ENCODE measurements at places on chromosomes 3 and 15. TPM values are rescaled to one million over a fixed set of nuclear protein-coding genes. Genes with fewer than 3 reads are reported as not detected.
A peak's percentile ranks its signal among the peaks of the same experiment; 100 is the strongest.

The IL20RB gene
- 1.9 TPM for total RNA-seq

The AMOTL2 gene
- total RNA-seq = not detected

- H3K27ac ChIP-seq = no peak overlapping the region
- H3K4me3 ChIP-seq = no peak overlapping the region
- H3K27me3 ChIP-seq = no peaks in the 10 kb centered on the region
- H3K36me3 ChIP-seq = peaks cover 10% of the 10 kb centered on the region
- DNase-seq = no peak
- H3K4me1 ChIP-seq = no peaks in the 10 kb centered on the region
Observed at GRCh38 chr3:171212648-171213047, 186.1 kb upstream of the SLC2A2 start.

DNA sequence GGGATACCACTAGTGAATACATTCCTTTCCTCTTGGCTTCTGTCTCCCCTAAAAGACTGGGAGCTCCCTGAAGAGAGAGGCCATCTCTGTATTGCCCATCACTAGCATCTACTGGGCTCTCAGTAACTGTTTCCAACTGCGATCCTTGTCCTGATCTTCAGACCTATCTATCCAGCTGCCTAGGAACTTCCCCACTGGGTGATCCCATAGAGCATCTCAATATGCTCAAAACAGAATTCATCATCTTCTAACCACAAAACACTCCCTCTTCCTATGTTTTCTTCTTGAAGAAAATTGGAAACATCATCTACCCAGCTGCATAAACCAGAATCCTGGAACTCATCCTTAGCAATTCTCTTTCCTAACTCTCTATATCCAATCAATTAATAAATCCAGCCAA lies 54.6 kb downstream of the PLD1 start:
- H3K27ac ChIP-seq = no peak overlapping the region
- no peak for DNase-seq
- no peaks in the 10 kb centered on the region for H3K4me1 ChIP-seq
- no peak overlapping the region for H3K4me3 ChIP-seq
- peaks cover 4% of the 10 kb centered on the region for H3K27me3 ChIP-seq

DNA sequence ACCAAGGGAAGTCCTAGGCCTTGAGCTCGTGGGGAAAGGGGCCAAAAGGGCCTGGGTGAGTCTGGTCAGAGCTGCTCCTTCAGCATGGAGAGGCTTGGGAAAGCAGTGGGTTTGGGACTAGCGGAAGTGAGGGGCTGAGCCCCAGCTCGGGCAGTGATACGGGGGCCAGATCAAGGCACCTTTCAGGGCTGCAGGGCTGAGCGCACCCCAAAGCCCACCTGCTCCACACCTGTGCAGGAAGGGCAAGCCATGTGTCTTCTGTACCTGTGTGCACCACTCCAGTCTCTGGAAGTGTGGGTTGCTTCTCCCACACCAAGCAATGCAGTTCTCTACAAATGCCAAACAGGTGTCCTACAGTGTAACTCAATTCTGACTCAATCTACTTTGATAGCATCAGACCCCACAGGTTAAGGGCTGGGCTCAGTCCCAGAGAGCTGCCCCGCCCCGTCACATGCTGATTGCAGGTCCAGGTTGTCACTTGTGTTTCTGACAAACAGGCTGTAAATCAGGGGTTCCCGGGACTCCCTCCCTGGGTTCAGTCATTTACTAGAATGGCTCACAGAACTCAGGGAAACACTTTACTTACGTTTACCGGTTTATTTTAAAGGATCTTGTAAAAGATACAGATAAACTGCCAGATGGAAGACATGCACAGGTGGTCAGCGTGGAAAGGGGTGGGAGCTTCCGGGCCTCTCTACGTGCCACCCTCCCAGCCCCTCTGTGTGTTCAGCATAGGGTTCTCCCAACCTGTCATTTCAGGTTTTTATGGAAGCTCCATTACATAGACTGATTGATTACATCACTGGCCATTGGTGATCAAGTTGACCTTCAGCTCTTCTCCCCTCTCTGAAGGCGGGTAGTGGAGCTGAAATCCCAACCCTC lies 28.8 kb upstream of the KLF13 start:
- no peak overlapping the region for H3K27ac ChIP-seq
- peaks cover under 1% of the 10 kb centered on the region for H3K4me1 ChIP-seq
- no peaks in the 10 kb centered on the region for H3K36me3 ChIP-seq
- H3K4me3 ChIP-seq = no peak overlapping the region
- H3K27me3 ChIP-seq = no peaks in the 10 kb centered on the region
- DNase-seq = no peak

GRCh38 chr15:33675246-33675645 lies 293.1 kb upstream of the CHRM5 start:
- no peak overlapping the region for H3K27ac ChIP-seq
- H3K36me3 ChIP-seq = no peaks in the 10 kb centered on the region
- no peaks in the 10 kb centered on the region for H3K4me1 ChIP-seq
- no peak overlapping the region for H3K4me3 ChIP-seq

GRCh38 chr15:40409366-40409765 lies 3.8 kb downstream of the IVD start:
- H3K27ac ChIP-seq = no peak overlapping the region
- no peaks in the 10 kb centered on the region for H3K27me3 ChIP-seq
- H3K4me1 ChIP-seq = peaks cover 20% of the 10 kb centered on the region
- no peak overlapping the region for H3K4me3 ChIP-seq

GRCh38 chr15:71085809-71086208 lies 29.5 kb upstream of the THSD4 start:
- no peak overlapping the region for H3K4me3 ChIP-seq
- H3K27ac ChIP-seq = no peak overlapping the region
- no peak for DNase-seq
- H3K27me3 ChIP-seq = no peaks in the 10 kb centered on the region
- H3K36me3 ChIP-seq = no peaks in the 10 kb centered on the region

GRCh38 chr15:88897456-88898194 lies 2.3 kb upstream of the HAPLN3 start:
- H3K4me1 ChIP-seq = peaks cover 29% of the 10 kb centered on the region
- DNase-seq = peak; percentile 85
- H3K27ac ChIP-seq = no peak overlapping the region
- H3K4me3 ChIP-seq = no peak overlapping the region
- no peaks in the 10 kb centered on the region for H3K36me3 ChIP-seq
- H3K27me3 ChIP-seq = peaks cover 7% of the 10 kb centered on the region

DNA sequence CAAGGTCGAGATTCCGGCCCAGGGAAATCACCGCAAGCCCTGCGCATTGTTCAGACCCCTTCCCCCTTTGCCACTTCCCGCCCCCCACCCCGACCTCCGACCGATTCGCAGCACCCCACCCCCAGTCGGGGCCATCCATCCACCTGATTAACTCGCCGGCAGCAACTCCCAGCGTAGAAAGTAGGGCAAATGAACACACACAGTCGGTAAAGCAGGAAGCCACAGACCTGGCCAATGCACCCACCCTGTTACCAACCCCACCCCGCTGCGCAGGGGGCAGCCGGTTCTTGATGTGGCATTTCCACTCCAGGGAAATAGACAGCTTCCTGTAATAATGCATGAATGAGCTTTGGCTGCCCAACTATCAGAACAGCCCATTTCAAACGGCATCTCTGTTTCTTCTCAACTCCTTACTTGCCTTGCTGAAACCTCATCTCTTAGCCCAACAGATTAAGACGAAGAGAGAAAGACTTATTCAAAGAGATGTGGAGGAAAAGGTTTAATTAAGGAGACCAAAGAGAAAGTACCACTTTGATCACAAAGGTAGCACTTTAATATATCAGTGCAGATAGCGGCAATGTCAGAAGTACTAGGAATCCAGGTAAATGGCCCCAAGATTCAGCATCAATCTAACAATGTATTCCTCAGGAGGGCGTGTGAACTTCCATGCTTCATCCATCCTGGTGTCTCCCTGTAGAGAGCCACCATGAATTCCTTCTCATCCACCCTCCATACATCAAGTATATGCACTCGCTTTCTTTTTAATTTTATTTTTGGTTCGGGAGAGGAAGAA lies 1.9 kb downstream of the TNIK start:
- no peaks in the 10 kb centered on the region for H3K36me3 ChIP-seq
- H3K27me3 ChIP-seq = no peaks in the 10 kb centered on the region
- peaks cover 38% of the 10 kb centered on the region for H3K4me1 ChIP-seq
- DNase-seq = peak; percentile 75
- peak overlapping the region; percentile 93 for H3K4me3 ChIP-seq

- H3K27ac ChIP-seq = no peak overlapping the region
- no peaks in the 10 kb centered on the region for H3K27me3 ChIP-seq
- H3K36me3 ChIP-seq = no peaks in the 10 kb centered on the region
- H3K4me3 ChIP-seq = no peak overlapping the region
Observed at GRCh38 chr3:1421577-1421976, 328.8 kb downstream of the CNTN6 start.

GRCh38 chr3:14410503-14411165 lies 8.2 kb downstream of the SLC6A6 start:
- H3K36me3 ChIP-seq = peaks cover 2% of the 10 kb centered on the region
- peaks cover 19% of the 10 kb centered on the region for H3K4me1 ChIP-seq
- no peak for DNase-seq
- H3K27me3 ChIP-seq = no peaks in the 10 kb centered on the region
